HCEC 1CT (cell line): ENCODE measurements at places on chromosomes 7 and 10.

DNA sequence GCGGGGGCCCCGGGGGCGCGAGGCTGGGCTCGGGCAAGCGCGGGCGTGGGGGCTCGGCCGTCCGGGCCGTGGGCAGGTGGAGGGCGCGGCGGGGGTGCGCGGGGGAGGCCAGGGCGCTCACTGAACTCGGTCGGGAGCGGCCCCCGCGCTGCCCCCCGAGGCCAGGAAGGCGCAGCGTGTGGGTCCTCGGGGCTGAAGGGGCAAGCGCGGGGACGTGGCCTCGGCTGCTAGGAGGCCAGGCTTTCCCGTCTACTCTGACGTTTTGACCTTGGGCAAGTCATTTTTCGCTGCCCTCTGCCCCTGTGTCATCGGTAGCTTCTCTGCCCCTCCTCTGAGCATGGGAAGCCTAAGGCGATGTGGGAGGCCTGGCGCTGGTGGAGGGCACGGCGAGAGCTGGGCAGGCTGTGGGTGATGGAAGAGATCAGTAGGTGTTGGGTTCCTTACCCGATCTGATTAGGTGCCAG, 441 bp downstream of the FBH1 start:
- DNase-seq = peak; percentile 11

DNA sequence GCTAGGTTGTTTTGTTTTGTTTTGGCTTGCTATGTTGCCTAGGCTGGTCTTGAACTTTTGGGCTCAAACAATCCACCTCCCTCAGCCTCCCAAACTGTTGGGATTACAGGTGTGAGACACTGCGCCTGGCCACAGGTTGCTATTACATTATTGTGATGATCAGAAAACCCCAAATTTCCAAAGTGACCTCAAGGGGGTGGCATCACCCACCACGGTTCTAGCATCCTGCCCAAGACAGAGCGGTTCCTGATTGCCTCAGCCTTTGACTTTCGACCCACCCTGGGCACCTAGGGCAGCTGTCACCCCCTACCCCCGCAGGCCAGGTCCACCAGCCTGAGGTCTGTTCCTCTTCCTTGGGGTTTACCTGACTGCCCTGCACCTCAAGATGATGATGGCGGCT, 28.4 kb downstream of the SBDS start:
- no peak for DNase-seq

DNA sequence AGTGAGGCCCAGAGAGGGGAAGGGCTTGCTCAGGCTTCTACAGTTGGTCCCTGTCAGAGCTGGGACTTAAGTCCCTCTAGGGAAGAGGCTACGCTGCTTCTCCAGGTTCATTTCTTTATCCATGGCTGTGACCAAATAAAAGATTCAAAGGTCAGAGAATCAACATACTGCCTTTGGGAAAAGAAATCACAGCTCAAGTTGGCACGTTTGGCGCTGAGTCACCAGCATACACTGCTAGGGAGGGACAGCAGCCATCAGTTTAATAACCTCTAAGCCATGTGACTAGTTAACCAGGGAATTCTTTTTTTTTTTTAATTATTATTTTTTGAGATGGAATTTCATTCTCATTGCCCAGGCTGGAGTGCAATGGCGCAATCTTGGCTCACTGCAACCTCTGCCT, 28.4 kb upstream of the CRHR2 start:
- no peak for DNase-seq

GRCh38 chr7:51278797-51279196, 37.8 kb downstream of the COBL start:
- DNase-seq = no peak

DNA sequence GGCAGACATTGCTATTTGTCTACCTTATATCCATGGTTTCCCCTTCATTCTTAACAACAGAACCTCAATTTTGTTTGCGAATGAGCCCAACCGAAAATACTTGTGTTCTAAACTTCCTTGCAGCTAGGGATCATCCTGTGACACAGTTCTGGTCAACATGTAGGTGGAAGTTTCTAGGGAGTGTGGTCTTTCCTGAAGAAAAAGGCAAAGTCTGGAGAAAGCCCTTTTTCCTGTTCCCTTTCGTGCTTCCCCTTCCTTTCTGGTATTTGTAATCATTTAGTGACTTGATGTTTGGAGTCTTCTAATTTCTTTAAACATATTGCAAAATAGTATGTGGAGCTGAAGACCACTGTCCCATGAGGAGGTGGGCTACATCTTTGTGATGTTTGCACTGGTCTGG, 2.9 kb upstream of the IFRD1 start:
- no peak for DNase-seq

DNA sequence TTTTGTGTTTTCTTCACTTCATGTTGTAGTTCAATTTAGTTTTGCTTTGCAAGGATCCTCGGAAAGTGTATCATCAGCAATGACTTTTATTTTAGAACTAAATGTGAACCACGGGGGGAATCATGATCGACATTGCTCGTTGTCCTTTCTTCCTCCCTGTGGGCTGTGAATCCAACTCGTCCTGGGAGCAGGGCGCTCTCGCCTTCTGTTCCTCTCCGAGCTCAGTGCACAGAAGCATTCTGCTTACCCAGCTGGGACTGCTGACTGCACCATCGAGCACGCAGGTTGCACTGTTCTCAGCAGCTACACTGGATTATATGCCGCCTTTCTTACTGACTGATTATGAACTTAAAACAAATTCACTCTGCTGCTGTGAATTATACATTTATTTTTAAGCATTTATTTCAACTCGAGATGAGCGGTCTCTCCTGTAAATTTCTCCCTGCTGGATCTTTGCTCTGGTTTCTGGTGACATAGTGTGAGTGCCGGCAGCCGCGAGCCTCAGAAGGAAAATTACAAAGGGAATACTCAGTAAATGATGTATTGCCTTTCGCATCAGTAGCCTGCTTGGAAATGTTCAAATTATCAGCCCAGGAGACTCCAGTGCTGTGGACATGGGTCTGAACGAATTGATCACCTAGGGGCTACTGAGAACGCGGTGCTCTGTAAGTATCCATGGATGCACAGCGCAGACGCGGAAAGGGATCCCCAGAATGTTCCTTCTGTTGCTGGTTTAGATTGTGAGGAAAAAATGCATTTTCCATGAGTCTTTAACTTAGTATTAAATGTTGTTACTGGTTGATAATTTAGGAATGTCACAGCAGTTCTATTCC, 92.6 kb downstream of the PTPRE start:
- no peak for DNase-seq

- no peak for DNase-seq
Observed at GRCh38 chr7:155274633-155275355, 22.9 kb upstream of the INSIG1 start.

DNA sequence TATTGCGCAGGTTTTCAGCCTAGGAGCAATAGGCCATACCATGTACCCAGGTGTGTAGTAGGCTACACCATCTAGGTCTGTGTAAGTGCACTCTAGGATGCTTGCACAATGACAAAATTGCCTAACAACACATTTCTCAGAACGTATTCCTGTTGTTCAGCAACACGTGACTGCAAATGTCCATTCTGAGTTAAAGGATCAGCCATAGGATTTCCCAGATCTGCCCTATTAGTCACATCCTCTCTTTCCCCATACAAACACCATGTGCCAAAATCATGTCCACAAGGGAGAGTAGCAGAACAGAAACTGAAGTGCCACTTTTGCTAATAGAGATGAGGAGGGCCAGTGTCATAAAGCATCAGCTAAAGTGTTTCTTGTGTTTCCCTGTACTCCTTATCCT, 42.6 kb upstream of the AMPH start:
- peak; percentile 93 for DNase-seq

DNA sequence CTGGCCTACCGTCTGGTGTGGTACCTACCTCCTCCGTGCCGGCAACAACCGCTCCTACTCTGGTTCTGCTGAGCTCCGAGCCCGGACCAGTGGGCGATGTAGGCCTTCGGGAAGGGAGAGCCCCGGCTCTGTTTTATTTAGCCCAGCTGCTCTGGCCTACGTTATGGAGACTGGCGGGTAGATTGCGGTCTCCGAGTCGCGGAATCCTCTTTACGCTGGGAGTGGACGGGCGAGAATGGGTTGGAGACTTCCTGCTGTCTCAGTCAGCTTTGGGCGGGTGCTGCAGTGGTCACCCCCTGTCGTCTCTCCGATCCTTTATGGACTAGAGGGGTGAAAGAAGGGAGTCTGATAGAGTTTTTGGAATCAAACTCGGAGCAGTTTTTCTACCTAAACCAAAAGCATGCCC, 406 bp downstream of the CBLL1 start:
- DNase-seq = peak; percentile 30

- DNase-seq = no peak
Observed at GRCh38 chr7:41203542-41203941, 499.3 kb downstream of the INHBA start.

- no peak for DNase-seq
Observed at GRCh38 chr7:108973075-108973474, 403.4 kb downstream of the DNAJB9 start.

- DNase-seq = peak; percentile 81
Observed at GRCh38 chr10:73529089-73529832, 33.4 kb upstream of the PPP3CB start.

- no peak for DNase-seq
Observed at GRCh38 chr10:119209736-119210355, 2.5 kb downstream of the GRK5 start.
